ENCODE measurements at places on chromosomes 1 and 21.

GRCh38 chr1:24955161-24955560 lies 25.1 kb upstream of the RUNX3 start:
- DNase-seq: peak; percentile 50

- DNase-seq: no peak
Measured at GRCh38 chr1:239985044-239985443, 106.6 kb upstream of the FMN2 start.

GRCh38 chr1:52402860-52403240 lies 1.4 kb downstream of the ORC1 start:
- DNase-seq: no peak

DNA sequence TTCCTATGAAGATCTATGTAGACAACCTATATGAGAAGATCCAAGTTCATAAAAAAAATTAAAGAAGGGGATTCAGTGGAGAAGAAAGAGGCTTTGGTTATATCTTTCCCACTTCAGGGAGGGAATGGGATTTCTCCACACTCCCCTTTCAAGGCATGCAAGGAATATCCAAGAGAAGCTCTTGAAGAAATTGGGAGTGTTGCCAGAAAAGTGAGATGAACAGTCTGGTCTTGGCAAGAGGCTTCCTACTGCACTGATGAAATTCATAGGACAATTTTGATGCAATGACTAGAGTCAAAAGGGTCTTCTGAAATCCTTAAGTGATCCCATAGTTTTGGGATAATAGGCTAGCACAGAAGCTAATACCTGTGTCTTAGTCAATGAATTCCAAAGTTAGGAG lies 153.0 kb downstream of the KCTD3 start:
- no peak for DNase-seq

DNA sequence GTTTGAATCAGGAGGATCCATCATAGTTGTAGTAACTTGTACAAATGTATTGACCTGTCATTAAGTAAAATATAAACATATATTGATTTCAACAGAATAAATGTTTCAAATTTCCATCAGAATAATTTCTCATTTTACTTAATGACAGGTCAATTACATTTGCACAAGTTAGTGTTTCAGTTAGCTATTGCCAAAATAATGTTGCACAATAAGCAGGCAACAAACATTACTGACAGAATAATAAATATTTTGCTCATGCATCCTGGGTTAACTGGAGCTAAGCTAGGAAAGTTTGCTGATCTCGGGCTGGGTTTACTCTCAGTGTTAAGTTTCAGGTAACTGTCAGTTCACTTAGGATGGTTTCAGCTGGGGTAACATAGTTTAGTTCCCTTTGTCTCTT lies 822.4 kb downstream of the KCNT2 start:
- no peak for DNase-seq

GRCh38 chr1:36187800-36188593 lies 32.0 kb downstream of the MAP7D1 start:
- DNase-seq: peak; percentile 66

- DNase-seq: no peak
Measured at GRCh38 chr1:175250027-175250426, 57.5 kb upstream of the KIAA0040 start.

- no peak for DNase-seq
Measured at GRCh38 chr1:185668013-185668412, 66.2 kb upstream of the HMCN1 start.

DNA sequence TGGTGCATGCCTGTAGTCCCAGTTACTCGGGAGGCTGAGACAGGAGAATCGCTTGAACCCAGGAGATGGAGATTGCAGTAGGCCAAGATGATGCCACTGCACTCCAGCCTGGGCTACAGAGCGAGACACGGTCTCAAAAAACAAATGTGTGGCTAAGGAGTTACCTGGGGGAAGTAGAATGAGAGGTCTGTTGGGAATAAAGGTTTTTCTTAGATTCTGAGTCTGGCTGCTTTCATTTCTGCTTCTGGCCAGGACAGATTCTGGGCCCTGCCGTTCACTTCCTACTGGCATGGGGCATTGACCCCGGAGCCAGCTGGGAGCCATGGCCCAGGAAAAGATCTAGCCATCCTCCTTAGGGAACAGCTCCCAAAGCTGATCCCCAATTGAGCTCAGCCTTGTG lies 420 bp upstream of the DCDC2B start:
- DNase-seq: no peak

DNA sequence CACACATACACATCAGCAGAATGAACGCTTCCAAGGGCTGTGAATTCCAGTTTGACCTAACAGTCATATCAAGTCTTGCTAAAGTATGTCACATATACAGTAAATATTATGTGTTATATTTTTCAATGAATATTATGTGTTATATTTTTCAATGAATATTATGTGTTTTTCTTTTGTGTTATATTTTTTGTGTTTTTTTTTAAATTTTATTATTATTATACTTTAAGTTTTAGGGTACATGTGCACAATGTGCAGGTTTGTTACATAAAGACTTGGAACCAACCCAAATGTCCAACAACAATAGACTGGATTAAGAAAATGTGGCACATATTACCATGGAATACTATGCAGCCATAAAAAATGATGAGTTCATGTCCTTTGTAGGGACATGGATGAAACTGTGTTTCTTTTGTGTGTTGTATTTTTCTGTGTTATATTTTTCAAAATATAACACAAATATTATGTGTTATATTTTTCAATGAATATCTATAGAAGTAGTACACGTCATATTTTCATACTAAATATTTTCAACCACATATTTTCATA lies 35.5 kb downstream of the TTC13 start:
- DNase-seq: no peak

GRCh38 chr21:45611939-45612664 lies 31.4 kb upstream of the PCBP3 start:
- no peak for DNase-seq

DNA sequence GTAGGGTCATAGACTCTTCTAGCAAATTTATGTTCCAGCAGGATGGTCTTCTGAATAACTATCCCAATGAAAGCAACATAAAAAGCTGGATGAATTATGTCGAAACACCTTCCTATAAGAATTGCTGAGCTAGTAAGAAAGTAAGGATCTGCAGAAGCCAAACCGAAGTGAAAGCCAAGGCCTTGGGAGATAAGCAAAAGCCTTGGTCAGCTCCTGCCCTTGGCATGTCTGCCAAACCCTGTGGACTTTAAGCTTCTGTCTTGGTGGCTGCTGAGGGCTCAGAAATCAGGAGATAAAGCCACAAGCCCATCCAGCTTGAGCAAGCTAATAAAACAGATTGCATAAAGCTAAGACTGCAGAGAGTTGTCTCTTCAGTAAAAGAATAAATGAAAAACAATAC lies 81.2 kb upstream of the KCND3 start:
- DNase-seq: no peak

Data from activated T-cell treated with anti-CD3 and anti-CD28 coated beads for 1 hour (primary cell).